BJ (cell line): ENCODE measurements at places on chromosomes 2 and 18. TPM values are rescaled to one million over a fixed set of nuclear protein-coding genes. Genes with fewer than 3 reads are reported as not detected.

DNA sequence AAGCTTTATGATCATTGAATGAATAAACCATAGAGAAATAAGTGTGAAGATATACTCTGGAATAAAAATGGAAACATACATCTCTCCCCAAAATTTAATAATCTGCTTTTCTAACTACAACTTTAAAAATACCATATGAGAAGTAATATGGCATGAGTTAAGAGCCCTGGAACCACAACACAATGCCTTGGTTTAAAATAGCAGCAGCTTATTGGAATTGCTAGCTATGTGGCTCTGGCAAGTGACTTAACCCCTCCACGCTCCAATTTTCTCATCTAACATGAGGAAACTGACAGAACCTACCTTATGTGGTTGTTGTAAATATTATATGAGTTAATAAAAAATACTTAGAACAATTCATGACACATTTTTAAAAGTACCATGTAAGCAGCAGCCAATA lies 76.4 kb downstream of the VPS54 start:
- no peak for DNase-seq

GRCh38 chr2:132437852-132438669 lies 21.5 kb downstream of the GPR39 start:
- no peak for DNase-seq

GRCh38 chr2:101418460-101419095 lies 31.3 kb upstream of the CREG2 start:
- DNase-seq = no peak

GRCh38 chr2:200039724-200040650 lies 84.6 kb downstream of the MAIP1 start:
- DNase-seq = peak; percentile 99

GTF2A1L gene
- not detected in 2 replicates for polyA plus RNA-seq

CCDC74A gene
- 9.2 and 14.1 TPM in 2 replicates for polyA plus RNA-seq

GPR55 gene
- not detected in 2 replicates for polyA plus RNA-seq

DNA sequence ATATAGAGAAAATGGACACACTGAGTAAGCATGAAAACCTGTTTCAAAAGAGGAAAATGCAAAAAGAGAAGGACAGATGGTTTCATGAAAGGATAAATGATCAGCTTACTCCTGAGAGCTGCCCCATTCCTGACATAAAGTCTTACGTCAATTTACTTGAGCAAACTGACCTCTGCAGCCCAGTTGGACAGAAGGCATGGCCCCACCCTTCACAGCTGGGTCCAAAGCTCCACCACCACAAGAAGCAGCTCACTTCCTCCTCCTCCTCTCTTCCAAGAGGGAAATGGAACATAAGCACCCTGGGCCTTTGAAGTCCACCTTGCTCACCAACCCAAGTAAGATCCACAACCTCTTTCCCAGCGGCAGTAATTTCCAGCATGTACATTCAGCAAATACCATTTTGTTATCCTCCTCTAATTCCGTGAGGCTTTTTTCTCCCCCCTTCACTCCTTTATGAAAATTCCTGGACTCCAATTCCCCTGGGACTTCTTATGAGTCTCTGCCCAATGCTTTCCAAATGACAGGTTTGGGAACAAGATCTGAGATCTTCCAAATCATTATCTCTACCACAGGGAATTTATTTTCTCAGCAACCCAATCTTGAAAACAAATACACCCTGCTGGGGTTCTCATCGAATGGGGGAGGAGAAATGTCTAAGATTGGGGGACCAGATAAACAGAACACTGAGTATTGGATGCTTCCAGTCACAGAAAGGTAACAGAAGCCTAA lies 10.1 kb downstream of the COL4A4 start:
- DNase-seq = no peak

DNA sequence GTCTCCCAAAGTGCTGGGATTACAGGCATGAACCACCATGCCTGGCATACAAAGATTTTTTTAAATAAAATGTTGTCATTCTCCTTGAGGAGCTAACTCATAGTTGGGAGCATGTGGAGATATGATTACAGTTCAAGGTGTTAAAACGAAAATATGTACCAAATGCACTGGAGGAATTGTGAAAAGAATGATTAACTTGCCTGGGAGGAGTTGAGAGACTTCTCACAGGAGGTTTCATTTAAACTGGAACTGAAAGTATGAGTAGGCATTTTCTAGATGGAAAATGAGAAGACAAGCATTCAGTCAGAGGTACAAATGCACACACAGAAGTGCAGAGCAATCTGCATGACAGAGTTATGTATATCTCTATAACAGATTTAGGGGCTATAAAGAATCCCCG lies 126.6 kb upstream of the PDE1A start:
- no peak for DNase-seq

DNA sequence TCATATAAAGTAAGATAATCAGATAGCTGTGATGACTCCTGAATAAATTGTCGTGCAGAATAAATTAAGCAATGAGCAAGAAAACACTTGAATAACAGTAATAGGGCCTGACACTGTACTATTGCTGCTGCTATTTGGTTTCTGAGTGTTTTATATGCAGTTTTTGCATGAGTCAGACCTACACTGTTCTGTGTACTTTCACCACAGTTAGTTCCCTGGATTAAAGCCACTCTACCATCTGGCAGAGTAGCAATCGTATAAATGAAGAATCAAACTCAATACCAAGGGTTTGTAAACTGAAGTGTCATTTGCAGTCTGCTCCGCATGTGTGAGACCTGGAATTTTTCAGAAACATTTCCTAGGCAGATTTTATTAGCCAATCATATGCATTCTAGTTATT lies 398.6 kb upstream of the CDH7 start:
- no peak for DNase-seq

KCNG2 gene
- not detected in 2 replicates for polyA plus RNA-seq

DNA sequence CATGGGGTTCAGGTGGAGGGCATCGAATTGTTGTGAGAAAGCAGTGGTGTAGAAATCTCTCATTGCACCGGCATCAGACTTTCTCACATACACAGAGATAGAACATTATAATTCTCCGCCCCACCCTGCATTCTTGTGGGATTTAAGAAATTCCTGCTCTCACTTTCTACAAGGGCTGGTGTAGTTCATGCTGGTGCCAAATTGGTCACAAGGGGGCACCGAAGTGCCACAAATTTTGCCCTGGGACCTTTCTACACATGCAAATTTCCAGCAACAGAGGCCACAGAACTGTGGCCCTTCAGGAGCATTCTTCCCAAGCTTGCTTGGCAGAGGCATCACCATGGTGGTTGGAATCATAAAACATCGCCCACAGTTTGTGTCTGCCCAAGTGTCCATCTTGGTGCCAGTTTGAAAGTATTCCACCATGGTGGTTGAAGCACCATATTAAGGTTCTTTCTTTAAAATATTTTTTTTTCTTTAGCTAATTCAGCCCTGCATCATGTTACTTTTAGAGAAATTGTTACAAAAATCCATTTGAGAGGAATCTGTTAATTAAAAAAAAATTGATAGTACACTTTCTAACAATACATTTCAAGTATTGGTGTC lies 521.2 kb upstream of the FANCL start:
- DNase-seq = peak; percentile 25

GRCh38 chr2:121489911-121490583 lies 40.6 kb upstream of the RNU4ATAC start:
- DNase-seq = no peak

DNA sequence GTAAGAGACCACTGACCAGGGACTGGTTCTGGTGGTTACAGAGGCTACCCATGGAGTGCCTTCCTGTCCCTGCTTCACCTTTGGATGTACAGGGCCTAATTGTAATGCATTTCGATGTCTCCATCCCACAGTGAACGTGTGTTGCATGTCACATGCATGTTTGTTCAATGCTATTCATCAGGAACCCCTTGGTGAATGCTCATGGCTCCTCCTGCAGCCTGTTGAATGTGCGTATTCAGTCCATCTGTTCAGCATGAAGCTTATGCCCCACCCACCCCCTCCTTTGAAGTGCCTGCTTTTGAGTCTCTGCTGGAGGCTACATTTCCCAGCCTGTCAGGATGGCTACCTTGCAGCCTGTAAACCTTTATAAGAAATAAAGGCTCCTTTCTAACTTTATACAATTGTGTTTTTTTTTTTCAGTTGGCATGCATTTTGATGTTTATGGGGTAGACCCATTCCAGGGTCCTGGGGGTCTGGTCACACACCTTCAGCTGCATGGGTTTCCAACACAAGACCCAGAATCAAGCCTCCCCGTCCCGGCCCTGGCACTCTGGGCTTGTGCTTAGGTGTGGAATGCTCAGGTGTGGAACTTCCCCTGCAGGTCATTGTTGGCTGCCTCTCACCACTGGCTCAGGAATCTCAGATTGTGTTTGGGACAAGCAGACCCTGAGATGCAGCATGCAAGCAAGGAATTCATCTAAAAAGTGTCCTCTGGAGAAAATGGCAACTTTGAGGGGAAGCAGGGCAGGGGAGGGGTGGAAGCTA lies 238.8 kb upstream of the HDAC4 start:
- no peak for DNase-seq

GRCh38 chr18:63162271-63163014 lies 157.1 kb downstream of the BCL2 start:
- DNase-seq = no peak

- DNase-seq = no peak
Observed at GRCh38 chr18:36762074-36762473, 66.7 kb downstream of the TPGS2 start.

- no peak for DNase-seq
Observed at GRCh38 chr18:70382992-70383717, 94.3 kb downstream of the SOCS6 start.

HTR2B gene
- polyA plus RNA-seq = 0.92 and 1.8 TPM in 2 replicates

GRCh38 chr2:231394211-231395141 lies 1.0 kb upstream of the B3GNT7 start:
- no peak for DNase-seq

CFC1 gene
- not detected in 2 replicates for polyA plus RNA-seq

GRCh38 chr2:149346272-149346671 lies 15.9 kb downstream of the LYPD6 start:
- DNase-seq = no peak

DNA sequence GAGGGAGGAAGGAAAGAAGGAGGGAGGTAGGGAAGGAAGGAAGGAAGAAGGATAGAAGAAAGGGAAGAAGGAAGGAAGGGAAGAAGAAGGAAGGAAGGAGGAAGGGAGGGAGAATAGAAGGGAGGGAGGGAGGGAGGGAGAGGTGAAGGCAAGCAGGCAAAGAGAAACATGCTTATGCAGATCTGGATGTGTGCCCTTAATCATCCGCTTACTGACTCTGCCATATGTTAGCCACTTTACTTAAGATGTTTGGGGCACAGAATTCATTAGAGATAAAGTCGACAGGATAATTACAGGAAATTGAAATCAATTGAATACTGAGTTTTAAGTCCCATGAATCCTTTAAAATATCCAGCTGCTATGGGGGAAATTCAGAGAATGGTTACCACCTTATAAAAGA lies 334.2 kb downstream of the GRB14 start:
- no peak for DNase-seq

ACTG2 gene
- polyA plus RNA-seq = 43.8 and 81.3 TPM in 2 replicates

RNF125 gene
- 0.07 and 0.12 TPM in 2 replicates for polyA plus RNA-seq

ALK gene
- polyA plus RNA-seq = not detected in 2 replicates
